ENCODE measurements at places on chromosomes 3 and 15. TPM values are rescaled to one million over a fixed set of nuclear protein-coding genes. Genes with fewer than 3 reads are reported as not detected.
A peak's percentile ranks its signal among the peaks of the same experiment; 100 is the strongest.

The STAC gene
- total RNA-seq = 0.68 TPM

The PLAAT1 gene
- total RNA-seq = 1.5 TPM

The CCDC191 gene
- 5.8 TPM for total RNA-seq

The CCR3 gene
- 0.60 TPM for total RNA-seq

The TMEM40 gene
- 3.3 TPM for total RNA-seq

The PFKFB4 gene
- 11.0 TPM for total RNA-seq

The HDAC11 gene
- 11.0 TPM for total RNA-seq

The MST1R gene
- 7.7 TPM for total RNA-seq

The CNTN3 gene
- 4.7 TPM for total RNA-seq

The ZNF662 gene
- 4.9 TPM for total RNA-seq

The ARID3B gene
- total RNA-seq = 15.1 TPM

The TMEM207 gene
- not detected for total RNA-seq

The TCTA gene
- total RNA-seq = 32.8 TPM

The GPR62 gene
- total RNA-seq = not detected

The DPPA2 gene
- total RNA-seq = not detected

The NR2E3 gene
- not detected for total RNA-seq

The ZMYND10 gene
- 1.5 TPM for total RNA-seq

The CHRNB4 gene
- total RNA-seq = 0.28 TPM

DNA sequence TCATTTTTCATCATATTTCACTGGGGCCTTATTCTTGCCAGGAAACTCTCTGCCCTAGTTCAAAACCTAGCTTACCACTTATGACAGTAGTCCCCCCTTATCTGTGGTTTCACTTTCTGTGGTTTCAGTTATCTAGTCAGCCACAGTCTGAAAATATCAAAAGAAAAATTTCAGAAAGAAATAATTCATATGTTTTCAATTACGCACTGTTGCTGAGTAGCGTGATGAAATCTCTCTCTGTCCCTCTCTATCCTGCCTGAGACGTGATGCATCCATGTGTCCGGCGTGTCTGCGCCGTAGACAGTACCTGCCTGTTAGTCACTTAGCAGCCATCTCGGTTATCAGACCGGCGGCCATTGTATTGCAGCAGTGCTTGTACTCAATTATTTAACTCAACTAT lies 369.9 kb upstream of the MCTP2 start:
- H3K4me1 ChIP-seq = no peaks in the 10 kb centered on the region
- H3K27me3 ChIP-seq = no peaks in the 10 kb centered on the region
- DNase-seq = no peak
- no peaks in the 10 kb centered on the region for H3K36me3 ChIP-seq

- no peaks in the 10 kb centered on the region for H3K27me3 ChIP-seq
- no peak overlapping the region for H3K4me3 ChIP-seq
- no peaks in the 10 kb centered on the region for H3K36me3 ChIP-seq
These were observed 5.3 kb downstream of the SEMA7A start for GRCh38 chr15:74428442-74428787.

- H3K27ac ChIP-seq = no peak overlapping the region
- DNase-seq = no peak
- no peaks in the 10 kb centered on the region for H3K27me3 ChIP-seq
- H3K4me3 ChIP-seq = no peak overlapping the region
- peaks cover 20% of the 10 kb centered on the region for H3K4me1 ChIP-seq
These were observed 21.9 kb downstream of the LRIG1 start for GRCh38 chr3:66478960-66479359.

GRCh38 chr3:59251869-59252268 lies 202.0 kb upstream of the CFAP20DC start:
- no peaks in the 10 kb centered on the region for H3K36me3 ChIP-seq
- DNase-seq = no peak
- H3K27me3 ChIP-seq = no peaks in the 10 kb centered on the region
- H3K27ac ChIP-seq = no peak overlapping the region
- no peak overlapping the region for H3K4me3 ChIP-seq

DNA sequence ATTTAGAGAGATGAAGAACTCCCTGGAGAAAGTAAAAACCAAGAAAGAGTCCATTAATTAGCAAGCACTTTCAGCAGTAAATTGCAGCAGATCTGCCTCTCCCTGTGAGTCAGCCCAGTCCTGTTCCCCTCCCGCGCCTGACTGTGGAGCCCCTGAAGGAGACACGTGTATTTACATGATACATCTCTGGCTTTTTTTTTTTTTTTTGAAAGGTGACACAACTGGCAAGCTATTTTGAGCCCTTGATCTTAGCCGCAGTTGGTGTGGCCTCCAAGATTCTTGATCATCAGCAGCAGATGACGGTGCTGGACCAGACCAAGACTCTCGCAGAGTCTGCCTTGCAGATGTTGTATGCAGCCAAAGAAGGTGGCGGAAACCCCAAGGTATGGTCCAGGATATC lies 271.8 kb upstream of the TPM1 start:
- no peak for DNase-seq
- peaks cover 7% of the 10 kb centered on the region for H3K36me3 ChIP-seq
- H3K27ac ChIP-seq = no peak overlapping the region
- H3K27me3 ChIP-seq = no peaks in the 10 kb centered on the region
- H3K4me3 ChIP-seq = no peak overlapping the region

DNA sequence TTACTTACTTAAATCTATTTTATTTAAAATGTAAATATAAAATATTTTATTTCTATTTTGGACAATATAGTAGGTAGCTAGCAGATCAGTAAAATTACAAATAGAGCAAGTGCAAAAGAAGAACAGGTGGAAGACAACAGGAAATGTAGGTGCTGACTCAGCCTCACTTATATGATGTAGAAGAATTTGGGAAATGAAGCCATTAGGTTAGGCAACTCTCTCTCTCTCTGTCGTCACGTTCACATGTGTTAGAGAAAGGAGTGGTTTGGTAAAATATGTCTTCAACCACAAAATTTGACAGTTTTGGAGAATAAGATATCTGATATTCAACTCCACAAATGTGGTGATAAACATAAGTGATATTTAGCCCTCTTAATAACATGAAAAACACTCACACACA lies 532.5 kb upstream of the KCNMB2 start:
- no peaks in the 10 kb centered on the region for H3K36me3 ChIP-seq
- H3K27me3 ChIP-seq = no peaks in the 10 kb centered on the region
- no peak overlapping the region for H3K4me3 ChIP-seq
- peak overlapping the region; percentile 84 for H3K27ac ChIP-seq
- DNase-seq = no peak

- H3K27ac ChIP-seq = no peak overlapping the region
- H3K36me3 ChIP-seq = no peaks in the 10 kb centered on the region
- H3K4me3 ChIP-seq = no peak overlapping the region
- no peak for DNase-seq
These were observed 135.1 kb upstream of the STRIT1 start for GRCh38 chr3:155428563-155428962.

DNA sequence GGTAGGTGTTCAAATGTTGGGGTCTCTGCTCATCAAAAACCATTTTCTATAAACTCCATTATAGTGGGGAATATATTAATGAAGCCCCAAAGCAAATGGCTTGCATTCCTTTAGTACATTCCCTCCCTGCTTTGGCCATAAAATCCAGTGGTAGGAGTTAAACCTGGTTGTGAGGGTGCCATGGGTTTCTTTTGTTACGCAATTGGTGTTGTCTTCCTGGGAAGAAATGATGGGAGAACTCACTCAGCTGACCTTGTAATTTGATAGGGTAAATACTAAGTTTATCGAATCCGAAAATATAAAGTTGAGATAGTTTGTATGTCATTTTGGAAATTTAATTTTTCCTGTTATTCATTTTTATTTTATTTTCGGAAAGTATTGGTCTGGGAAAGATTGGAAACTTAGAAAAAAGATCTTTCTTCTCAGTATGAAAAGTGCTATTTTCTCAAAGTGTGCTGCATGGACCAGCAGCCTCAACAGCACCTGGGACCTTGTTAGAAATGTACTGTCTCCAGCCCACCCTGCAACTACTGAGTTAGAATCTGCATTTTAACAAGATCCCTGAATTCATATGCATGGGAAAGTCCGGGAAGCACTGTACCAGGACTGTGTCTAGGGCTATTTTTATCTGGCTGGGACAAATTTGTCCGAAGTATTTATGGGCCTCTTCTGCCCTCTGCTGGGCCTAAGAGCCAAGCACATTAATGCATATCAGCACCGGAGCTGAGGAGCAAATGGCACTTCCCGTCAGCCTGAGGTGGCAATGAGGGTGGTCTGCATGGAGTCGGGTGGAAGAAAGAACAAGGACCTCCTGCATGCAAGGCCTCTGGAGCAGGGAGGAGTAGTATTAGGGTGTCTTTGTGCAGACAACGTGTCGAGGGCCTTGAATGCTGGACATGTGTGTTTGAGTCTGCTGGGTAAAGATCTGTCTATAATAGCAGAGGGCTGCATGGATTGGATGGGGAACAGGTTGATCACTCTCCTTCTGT lies 54.7 kb downstream of the FAM81A start:
- DNase-seq = peak; percentile 76
- H3K4me1 ChIP-seq = peaks cover 6% of the 10 kb centered on the region
- H3K36me3 ChIP-seq = no peaks in the 10 kb centered on the region
- no peak overlapping the region for H3K27ac ChIP-seq
- H3K27me3 ChIP-seq = no peaks in the 10 kb centered on the region

- H3K27ac ChIP-seq = no peak overlapping the region
- no peaks in the 10 kb centered on the region for H3K36me3 ChIP-seq
- H3K27me3 ChIP-seq = no peaks in the 10 kb centered on the region
- DNase-seq = no peak
- H3K4me1 ChIP-seq = no peaks in the 10 kb centered on the region
These were observed 8.2 kb downstream of the HHATL start for GRCh38 chr3:42694366-42694765.

DNA sequence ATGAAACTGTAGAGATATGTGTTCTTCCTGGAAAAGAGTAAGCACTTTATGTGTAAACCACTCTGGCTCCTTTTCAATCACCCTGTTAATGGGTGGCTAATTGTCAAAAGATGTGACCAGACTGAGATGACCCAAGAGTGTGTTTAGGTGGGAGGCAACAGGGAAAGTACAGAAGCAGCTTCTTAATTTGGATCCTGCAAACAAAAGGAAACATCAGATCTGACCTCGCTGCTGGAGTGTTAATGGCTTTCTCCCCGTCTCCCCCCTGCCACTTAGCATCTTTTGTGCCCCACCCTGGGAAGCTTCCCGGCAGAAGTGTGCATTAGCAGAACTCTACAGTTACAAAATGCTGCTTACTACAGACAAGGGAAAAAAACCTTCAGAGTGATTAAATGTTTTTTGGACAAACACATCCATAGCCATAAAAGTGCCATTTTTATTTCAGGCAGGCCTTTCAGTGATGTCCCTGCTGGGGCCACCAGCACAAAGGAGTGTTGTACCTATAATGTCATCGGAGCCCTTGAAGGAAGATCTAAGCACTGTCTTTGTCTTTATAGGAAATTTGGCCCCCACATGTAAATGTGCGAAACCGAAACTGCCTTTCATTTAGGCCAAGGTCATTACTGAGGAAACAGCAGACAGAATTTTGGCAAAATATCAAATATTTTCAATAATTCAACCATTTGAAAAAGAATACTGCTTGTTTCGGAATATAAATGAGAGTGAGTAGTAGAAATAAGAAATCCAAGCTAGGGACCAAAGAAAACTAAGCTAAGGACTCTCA lies 311.0 kb downstream of the WDR72 start:
- H3K36me3 ChIP-seq = no peaks in the 10 kb centered on the region
- no peaks in the 10 kb centered on the region for H3K4me1 ChIP-seq
- H3K4me3 ChIP-seq = no peak overlapping the region
- DNase-seq = no peak

GRCh38 chr3:129623447-129624118 lies 17.1 kb upstream of the PLXND1 start:
- H3K27me3 ChIP-seq = no peaks in the 10 kb centered on the region
- no peak overlapping the region for H3K4me3 ChIP-seq

DNA sequence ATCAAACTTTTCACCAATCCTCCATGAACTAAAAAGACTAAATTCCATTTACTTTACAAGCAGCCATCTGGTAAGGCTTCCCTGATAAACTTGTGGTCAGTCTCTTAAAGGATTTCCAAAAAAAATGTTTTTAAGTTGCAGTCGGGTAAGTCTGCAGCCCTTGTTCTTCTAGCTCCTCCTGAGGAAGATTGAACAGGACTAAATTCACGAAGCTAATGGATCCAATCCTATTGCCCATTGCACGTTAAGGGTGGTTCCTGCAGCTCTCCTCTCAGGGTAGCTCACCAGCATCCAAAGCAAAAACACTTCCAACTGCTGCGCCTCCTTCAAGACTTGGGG lies 2.8 kb downstream of the HES1 start:
- peak overlapping the region; percentile 75 for H3K4me3 ChIP-seq
- no peaks in the 10 kb centered on the region for H3K27me3 ChIP-seq
- peaks cover 7% of the 10 kb centered on the region for H3K36me3 ChIP-seq
- no peak for DNase-seq
- no peak overlapping the region for H3K27ac ChIP-seq

DNA sequence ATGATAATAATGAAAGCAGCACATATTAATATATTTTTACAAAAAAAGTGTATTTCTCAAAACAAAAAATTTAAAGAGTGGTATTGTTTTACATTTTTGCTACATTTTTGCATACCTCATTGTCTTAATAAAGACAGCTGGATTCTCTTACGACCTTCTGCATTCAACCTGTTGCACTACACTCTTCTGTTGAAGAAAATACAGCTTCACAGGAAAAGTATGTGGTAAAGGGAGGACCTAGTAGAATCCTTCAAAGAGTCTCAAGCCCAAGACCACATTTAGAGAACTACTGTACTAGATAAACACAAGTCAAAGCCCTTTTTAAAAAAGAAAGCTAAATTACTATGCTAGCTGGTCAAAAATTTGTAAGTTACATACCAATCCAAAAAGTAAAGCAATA lies 7.9 kb downstream of the ZNF280D start:
- H3K27ac ChIP-seq = no peak overlapping the region
- H3K4me1 ChIP-seq = peaks cover 50% of the 10 kb centered on the region
- no peaks in the 10 kb centered on the region for H3K36me3 ChIP-seq
- no peaks in the 10 kb centered on the region for H3K27me3 ChIP-seq

- H3K27me3 ChIP-seq = no peaks in the 10 kb centered on the region
- no peaks in the 10 kb centered on the region for H3K4me1 ChIP-seq
- no peaks in the 10 kb centered on the region for H3K36me3 ChIP-seq
- H3K27ac ChIP-seq = no peak overlapping the region
These were observed 185.7 kb downstream of the CGGBP1 start for GRCh38 chr3:87873136-87873535.

- no peak overlapping the region for H3K4me3 ChIP-seq
- no peak overlapping the region for H3K27ac ChIP-seq
- H3K4me1 ChIP-seq = no peaks in the 10 kb centered on the region
- no peak for DNase-seq
- no peaks in the 10 kb centered on the region for H3K27me3 ChIP-seq
These were observed 377.0 kb downstream of the GAP43 start for GRCh38 chr3:116000311-116000710.

GRCh38 chr3:69739204-69740102 lies at the start of gene MITF:
TSS of gene MITF (plus strand) at chr3:69739464. CDS start at chr3:69739598, 134 bp downstream.
- H3K27ac ChIP-seq = peak within 1 kb of the TSS; percentile 50
- peaks cover 32% of the 10 kb centered on the region for H3K4me1 ChIP-seq
- H3K4me3 ChIP-seq = peak within 1 kb of the TSS; percentile 66
- H3K27me3 ChIP-seq = peaks cover 11% of the 10 kb centered on the region

- no peaks in the 10 kb centered on the region for H3K27me3 ChIP-seq
- peak; percentile 17 for DNase-seq
- H3K4me1 ChIP-seq = no peaks in the 10 kb centered on the region
- no peak overlapping the region for H3K27ac ChIP-seq
- no peak overlapping the region for H3K4me3 ChIP-seq
These were observed 17.5 kb downstream of the PLA2G4F start for GRCh38 chr15:42138968-42139386.

- H3K4me1 ChIP-seq = peaks cover 55% of the 10 kb centered on the region
- H3K4me3 ChIP-seq = peak overlapping the region; percentile 84
- no peak for DNase-seq
- peaks cover 65% of the 10 kb centered on the region for H3K36me3 ChIP-seq
- H3K27ac ChIP-seq = no peak overlapping the region
These were observed 2.9 kb downstream of the CCNL1 start for GRCh38 chr3:157156837-157157635.
